ENCODE measurements at places on chromosomes 4 and X. TPM values are rescaled to one million over a fixed set of nuclear protein-coding genes. Genes with fewer than 3 reads are reported as not detected.
A peak's percentile ranks its signal among the peaks of the same experiment; 100 is the strongest.

- DNase-seq, result no peak
These were observed 18.7 kb upstream of the GALNTL6 start for GRCh38 chr4:171794528-171794927.

DNA sequence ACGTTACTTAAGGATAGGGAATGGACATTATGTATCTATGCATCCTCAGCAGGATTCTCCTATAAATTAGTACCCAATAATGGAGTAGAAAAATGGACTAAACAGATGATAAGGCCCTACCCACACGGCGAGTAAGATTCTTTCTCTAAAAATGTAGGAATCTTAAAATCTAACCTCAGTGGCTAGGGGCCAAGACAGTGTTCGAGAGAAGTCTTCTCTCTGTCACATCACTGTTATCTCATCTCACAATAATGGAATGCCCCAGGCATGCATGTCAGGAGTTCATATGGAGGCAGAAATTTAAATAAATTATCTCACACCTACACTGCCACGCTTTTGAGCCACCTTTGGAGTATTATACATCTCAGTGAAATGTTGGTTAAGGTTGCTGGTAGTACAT, 132.9 kb downstream of the LDB2 start:
- DNase-seq, result no peak

DNA sequence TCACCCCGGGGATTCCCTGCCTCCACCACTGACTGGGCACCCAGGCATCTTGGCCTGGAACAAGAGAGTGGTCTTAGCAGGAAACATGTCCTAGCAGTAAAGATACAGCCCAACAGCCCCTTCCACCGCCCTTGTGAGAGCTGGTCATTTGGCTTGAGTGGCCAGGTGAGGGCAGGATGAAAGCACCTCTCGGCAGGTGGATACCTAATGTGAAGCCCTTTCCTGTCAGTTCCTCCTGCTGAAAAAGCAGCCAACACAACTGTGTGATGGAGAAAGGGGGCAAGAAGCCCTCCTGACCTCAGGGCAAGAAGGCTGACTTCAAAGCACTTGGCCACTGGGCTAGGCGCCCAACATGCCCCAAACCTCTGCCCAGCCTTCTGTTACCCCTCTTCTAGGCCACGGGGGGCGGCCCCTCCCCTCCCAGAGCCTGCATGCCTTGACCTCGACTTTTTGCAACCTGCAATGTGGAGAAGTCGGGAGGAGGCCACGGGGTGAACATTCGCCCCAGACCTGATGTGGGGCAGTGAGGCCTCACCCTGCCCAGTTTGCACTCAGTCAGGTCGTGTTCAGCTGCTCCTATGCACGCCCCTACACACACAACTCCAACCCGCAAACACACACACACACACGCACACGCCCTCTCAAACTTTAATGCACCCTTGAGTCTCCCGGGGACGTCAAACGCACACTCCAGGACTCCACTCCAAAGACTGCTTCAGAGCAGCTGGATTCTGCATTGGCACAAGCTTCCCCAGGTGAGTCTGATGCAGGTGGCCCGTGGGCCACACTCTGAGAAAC, 1.1 kb downstream of the LGI2 start:
- no peak for DNase-seq

DNA sequence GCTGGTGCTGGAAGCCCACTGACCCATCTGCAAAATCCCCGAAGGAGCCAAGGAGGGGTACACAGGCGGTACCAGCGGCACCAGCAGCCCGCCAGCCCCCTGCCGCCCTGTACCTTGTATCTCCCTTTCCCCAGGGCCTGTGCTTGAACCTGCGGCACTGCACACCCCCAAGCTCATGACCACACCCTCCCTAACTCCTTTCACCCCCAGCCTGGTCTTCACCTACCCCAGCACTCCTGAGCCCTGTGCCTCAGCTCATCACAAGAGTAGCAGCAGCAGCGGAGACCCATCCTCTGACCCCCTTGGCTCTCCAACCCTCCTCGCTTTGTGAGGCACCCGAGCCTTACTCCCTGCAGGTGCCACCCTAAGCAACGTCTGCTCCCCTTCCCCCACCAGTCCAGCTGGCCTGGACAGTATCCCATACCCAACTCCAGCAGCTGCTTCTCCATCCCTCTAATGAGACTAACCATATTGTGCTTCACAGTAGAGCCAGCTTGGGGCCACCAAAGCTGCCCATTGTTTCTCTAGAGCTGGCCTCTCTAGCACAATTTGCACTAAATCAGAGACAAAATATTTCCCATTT, 94.9 kb downstream of the LARP1B start:
- no peak for DNase-seq

DNA sequence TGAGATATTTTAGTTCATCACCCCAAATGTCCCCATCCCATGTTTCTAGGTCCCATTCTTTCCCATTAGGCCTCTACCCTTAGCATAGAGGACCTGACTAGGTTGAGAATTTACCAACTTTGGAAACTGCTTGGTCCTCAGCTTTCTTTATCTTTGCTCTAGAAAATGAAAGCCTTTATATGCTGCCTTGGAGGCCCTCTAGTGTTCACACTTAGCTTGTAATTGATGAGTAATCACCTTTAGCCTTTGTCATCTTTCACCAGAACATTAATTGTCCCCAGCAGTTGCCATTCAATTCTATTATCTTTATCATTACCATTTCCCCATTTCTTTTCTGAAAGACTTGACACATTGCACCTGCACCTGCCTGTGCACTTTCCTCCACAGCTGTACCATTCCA, 589.2 kb upstream of the NR3C2 start:
- DNase-seq, result peak; percentile 27

DNA sequence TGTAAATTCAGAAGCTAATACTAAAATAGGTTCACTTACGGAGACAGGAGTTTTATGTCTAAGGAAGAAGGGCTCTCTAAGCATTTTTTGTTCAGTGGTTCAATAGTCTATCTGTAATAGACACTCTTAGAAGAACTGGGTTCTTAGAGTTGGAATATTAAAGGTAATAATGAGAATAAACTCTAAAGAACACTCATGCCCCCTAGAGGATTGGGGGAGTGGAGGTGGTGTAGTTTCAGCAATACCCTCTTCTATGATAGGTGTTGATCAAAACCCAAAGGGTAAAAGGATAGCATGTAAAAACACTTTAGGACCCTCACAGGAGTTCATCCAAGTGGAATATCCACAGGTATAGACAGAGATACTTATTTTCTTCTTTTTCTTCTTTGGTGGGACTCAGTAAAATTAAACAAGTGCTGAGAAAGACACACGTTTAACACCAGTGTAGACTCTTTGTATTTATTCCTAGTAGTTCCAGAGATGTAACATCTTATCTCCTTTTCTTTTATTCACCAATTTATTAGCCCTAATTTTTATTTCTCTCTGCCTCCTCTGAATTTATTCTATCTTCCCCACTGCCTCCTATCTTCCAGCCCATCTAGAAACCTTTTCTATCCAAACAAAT, 25.7 kb upstream of the MND1 start:
- peak; percentile 50 for DNase-seq

ADH7 gene
- not detected for total RNA-seq

- DNase-seq, result no peak
These were observed 11.5 kb downstream of the IGSF1 start for GRCh38 chrX:131277543-131278136.

SPACA5 gene
- 18.9 TPM for total RNA-seq

GRCh38 chr4:2800691-2801596, 8.1 kb downstream of the SH3BP2 start:
- DNase-seq, result peak; percentile 85

GRCh38 chrX:55342533-55343501, 78.1 kb upstream of the PAGE3 start:
- DNase-seq, result peak; percentile 33

DNA sequence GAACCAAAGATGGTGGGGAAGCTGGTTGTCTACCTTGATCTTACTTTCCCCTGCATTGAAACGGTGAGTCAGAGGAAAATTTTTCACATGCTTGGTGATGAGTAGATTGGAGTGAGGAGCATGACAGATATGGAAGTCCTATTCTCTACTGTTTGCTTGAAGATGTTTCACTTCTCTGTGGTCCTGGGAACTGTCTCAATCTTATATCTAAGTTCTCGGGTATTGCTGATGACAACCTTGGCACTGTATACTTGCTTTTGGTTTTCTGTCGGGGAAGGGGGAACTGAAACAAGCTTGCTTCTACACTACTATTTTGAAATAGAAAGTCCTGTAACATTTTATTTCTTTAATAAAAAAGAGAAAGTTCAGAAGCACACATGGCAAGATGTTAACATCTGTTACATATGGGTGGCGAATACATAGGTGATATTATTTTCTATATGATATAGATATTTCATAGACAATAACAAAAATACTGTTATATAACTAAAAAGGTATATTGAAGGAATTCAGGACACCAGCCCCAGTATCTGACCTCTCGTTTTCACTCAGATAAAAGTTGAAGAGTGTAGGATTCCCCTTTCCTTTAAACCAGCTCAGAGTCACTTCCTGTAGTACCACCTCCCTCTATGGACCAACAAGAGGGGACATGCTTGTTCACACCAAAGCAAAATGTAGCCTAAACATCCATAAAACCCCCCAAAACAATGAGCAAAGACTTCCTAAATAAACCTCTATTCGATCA, 88.8 kb downstream of the FMR1NB start:
- DNase-seq, result no peak

CSAG1 gene
- total RNA-seq, result not detected

DNA sequence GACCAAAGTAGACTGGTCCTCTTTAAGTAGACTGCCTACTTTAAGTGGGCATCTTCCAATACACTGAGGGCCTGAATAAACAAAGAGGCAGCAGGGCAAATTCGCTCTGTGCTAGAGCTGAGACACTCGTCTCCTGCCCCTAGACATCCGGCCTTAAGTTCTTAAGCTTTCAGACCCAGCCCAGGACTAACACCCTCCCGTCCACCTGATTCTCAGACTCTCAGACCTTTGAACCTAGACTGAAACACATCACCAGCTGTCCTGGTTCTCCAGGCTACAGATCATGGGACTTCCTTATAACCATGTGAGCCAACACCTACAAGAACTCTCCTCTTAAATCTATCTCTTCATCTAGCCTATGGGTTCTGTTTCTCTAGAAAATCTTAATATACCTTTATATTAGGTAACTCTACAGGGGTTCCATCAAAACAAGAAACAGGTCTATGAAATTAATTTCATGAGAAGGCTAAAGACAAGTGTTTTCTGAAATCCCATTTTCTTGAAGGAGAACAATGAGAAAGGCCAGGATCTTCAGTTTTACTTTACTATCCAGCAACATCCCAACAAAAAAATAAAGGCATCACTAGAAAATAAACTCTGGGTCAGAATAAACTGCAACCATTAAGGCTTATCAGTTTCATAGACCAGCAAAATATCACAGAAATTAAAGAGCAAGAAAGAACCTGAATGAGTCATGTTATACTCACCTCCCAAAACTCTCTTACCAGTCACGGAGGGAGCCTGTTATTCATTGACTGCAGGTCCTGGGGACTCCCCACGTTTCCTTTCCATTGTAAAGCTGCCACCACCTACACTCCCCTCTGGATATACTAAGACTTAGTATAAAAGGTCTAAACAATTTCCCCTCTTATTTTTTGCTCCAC, 14.8 kb downstream of the ADGRA3 start:
- DNase-seq, result no peak

All from testis (tissue), 5 donors.